ENCODE measurements at places on chromosomes 6 and 20.
A peak's percentile ranks its signal among the peaks of the same experiment; 100 is the strongest.

- no peak for DNase-seq
Observed at GRCh38 chr20:44228465-44229258, 18.1 kb upstream of the OSER1 start.

DNA sequence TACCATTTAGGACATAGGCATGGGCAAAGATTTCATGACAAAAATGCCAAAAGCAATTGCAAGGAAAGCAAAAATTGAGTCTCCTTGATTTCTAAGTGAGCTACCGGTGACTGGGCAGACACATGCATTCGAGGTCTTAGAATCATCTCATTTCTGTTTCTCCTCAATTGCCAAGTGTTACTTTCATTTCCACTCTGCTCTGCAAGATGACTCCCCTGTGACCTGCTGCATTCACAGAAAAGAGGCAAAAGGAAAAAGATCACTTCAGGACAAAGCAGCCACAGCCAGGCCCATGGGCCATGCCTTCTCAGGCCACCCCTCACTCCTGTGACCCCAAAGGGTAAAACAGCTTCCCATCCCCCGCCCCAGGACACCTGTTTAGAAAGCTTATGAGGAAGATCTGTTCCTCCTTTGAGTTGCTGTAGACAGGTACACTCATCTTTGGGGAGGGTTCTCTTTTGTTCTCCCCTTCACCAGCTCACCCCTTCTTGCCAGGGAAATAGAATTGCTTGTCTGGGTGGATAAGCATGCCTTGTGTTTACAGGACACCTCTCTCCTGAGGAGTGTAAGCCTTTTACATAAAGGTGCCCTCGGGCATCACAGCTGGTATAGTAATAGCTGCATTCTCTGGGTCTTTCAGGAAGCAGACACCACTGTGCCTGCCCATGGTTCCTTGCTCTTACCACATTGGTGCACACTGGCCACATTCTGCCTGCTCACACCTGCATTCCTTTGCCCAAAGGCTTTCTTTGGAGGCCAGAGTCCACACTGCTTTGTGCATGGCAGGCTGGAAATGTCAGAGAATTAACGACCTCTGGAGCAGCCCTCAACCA is 105.0 kb downstream of the SLC24A3 start:
- no peak for DNase-seq

DNA sequence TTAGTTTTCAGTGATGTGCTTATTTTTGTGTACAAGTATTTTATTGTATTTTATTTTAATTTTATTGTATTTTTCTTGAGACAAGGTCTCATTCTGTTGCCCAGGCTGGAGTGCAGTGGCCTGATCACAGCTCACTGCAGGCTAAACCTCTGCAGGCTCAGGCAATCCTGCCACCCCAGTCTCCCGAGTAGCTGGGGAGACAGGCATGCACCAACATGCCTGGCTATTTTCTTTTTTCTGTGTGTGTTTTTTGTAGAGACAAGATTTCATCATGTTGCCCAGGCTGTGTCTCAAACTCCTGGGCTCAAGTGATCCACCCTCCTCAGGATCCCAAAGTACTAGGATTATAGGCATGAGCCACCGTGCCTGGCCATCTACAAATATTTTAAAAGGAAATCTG is 146.3 kb downstream of the MANEA start:
- no peak for DNase-seq

DNA sequence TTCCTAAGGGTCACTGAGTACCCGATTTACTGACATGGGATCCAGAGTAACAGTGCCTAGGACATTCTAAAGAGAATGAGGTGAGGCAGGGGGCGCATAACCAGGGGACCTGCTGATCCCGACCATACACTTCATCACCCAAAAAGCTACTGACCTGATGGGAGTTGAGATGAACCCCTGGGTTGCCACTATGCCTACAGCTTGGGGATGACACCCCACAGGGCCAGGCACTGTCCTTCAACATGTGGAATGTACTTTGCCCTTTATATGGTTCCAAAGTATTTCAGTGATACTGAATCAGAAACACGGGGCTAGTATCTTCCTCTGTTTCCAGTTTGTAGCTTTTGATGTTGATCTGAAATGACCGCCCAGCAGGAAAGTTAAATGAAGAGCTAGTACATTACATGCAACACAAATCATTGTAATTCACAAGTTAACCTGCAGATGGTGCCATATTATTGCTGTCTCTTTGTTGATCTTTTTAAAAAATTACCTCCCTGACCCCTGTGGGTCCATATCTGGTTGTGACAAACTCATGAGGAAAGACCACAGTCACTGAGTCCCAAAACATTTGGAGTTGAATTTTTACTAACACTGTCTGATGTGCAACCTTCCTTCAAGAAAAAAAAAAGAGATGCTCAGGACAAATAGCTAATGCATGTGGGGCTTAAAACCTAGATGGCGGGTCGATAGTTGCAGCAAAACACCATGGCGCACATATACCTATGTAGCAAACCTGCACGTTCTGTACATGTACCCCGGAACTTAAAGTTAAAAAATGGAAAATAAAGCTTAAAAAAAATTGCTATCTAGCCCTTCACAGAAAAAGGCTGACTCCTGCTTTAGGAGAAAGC is 42.7 kb upstream of the GCNT2 start:
- peak; percentile 73 for DNase-seq

DNA sequence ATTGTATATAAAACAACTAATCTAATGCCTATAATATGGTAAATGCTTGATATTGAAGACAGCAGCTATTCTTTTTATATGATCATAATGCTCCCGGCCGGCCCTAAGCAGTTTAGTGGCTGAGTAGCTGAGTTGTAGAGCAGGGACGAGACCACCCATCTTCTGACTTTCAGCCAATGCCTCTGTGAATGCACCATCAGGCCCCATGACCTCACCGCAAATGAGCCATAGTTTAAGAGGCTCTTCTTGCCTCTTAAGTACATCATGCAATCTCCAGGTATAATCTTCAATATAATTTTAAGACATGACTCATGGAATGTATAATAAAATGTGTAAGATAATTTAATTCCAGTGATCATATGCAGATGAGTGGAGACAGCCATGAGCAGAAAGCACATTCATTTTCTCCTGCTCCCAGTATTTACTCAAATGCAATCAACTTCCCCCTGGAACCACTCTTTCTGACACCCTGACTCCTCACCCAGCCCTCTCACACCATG is 78.9 kb upstream of the SNX9 start:
- DNase-seq = no peak

- peak; percentile 11 for DNase-seq
Observed at GRCh38 chr6:6683969-6684833, 95.7 kb downstream of the LY86 start.

DNA sequence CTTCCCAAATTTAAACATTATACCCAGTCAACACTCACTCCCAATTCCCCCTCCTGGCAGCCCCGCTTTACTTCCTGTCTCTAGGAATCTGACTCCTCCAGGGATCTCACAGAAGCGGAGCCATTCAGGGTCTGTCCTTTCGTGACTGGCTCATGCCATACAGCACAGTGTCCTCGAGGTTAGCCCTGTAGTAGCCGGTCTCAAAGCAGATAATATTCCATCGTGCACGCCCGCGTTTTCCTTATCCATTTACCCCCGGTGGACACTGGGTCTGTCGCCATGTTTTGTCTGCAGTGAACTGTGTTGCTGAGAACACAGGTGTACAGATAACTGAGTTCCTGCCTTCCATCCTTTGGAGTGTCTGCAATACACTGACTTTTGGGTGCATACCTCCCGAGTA is 95.3 kb downstream of the TTLL2 start:
- DNase-seq = no peak

- DNase-seq = no peak
Observed at GRCh38 chr6:37966801-37967200, 147.3 kb downstream of the ZFAND3 start.

- no peak for DNase-seq
Observed at GRCh38 chr20:61396262-61396848, 144.3 kb downstream of the CDH4 start.

- no peak for DNase-seq
Observed at GRCh38 chr6:139152088-139152891, 17.4 kb downstream of the HECA start.

DNA sequence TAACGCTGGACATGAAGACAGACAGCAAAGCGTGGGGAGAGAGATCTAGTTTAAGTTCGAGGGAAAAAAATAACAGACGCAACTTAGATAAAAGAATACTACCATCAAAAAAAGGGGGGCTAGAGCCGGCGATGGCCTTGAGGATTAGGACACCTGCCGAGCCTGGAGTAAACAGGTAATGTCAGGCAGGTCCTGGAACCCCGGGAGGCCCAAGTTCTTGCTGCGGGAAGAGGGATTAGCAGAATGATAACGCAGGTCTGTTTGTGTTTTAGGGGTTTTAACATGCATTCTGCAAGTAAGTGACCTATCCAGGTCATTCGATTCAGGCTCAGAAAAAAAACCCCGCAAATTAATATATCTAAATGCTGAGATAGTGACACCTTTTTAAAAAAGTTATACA is 754 bp upstream of the TMEM170B start:
- peak; percentile 33 for DNase-seq

DNA sequence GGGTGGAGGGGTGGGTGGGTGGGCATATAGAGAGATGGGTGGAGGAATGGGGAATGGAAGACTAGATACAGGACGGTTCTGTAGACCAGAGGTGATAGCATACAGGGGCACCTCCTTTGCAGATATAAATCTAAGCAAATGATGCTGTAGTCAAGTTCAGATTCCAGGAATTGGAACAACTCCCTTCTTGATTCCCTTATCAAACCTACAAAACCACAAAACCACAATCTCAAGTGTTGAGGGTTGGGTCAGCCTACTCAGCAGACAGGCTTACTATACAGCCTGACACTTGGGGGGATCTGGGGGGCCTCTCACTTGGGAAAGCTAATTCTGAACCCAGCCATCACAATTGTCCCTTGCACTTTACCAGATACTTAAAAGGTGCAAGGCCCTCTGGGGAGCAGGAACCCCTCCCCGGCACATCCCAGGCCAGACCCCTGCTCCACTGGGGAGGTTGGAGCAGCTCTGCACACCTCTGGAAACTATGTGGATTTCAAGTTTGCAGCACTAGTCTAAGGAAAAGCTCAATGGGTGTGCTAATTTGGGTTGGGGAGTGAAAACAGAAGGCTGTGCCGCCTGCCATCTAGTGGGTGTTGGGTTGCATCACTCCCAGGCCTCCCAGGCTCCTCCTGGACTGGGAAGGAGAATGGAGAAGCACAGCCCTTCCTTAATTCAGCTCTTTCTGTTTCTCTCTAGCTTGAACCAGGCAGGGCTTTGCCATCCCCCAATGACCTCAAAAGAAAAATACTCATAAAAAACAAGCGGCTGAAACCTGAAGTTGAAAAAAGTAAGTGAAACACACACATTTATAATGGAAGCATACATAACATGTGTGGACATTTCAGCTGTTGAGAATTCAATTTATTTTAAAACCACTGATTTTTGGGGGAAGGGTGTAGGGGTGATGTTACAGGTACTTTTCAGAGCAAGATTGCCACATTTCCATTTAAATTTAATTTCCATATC is 121.2 kb upstream of the LAMP5 start:
- peak; percentile 61 for DNase-seq

DNA sequence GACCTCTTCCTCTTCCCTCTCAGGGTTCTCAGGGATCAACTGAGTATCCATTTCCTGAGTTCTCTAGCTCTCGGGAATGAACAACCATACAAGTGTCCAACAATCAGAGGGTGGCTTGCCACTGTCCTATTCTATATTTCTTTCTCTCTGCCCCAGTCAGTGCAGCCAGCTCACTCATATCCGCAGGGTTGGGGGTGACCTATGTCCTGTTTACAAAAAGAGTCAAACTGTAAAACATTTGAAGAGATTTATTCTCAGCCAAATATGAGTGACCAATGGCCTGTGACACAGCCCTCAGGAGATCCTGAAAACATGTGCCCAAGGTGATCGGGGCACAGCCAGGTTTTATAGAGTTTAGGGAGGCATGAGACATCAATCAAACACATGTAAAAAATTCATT is 10.8 kb upstream of the BTN3A2 start:
- no peak for DNase-seq

DNA sequence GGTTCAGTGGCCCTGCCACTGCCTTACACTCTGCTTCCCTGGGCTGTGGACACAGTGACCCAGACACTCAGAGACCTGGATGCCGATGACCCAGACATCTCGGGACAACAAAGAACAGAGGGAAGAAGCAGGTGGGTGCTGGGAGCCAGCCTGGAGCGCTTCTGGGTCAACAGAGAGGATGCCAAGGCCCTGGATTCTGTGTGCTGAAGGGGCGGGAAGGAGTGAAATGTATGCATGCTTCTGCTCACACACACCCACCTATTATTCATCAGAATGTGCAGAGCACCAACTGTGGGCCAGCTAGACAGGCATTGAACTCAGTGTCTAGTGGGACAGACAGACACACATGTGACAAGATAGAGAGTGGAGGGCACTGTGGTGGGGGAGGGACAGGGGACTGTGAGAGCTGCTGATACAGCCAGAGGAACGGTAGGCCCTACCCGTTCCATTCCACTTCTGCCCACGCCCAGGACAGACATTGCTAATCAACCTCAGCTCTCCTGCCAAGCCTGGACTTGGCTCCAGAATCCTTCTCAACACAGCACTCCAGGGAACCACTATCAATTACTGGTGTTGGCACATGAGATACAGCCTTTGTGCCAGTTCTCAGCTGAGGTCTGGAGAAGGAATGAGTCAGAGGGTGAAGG is 20.2 kb downstream of the KCNK15 start:
- DNase-seq = no peak

DNA sequence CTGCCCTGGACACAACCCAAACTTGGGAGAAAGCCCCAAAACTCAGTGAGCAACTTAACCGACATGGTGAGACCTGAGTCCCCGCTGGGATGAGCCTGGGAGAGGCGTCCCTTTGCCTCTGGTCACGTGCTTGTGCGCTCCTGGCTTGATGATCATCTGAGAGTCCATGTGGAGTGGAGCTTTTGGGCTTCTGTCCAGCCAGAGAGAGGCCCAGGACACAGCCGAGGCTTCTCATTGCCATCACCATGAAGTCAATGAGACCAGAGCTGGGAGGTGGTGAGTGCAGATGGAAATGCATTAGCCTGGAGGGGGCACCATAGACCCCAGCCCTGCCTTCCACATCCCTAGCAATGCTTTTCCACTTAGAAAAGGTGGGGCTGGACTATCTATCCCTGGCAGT is 250.0 kb downstream of the SLC24A3 start:
- no peak for DNase-seq

DNA sequence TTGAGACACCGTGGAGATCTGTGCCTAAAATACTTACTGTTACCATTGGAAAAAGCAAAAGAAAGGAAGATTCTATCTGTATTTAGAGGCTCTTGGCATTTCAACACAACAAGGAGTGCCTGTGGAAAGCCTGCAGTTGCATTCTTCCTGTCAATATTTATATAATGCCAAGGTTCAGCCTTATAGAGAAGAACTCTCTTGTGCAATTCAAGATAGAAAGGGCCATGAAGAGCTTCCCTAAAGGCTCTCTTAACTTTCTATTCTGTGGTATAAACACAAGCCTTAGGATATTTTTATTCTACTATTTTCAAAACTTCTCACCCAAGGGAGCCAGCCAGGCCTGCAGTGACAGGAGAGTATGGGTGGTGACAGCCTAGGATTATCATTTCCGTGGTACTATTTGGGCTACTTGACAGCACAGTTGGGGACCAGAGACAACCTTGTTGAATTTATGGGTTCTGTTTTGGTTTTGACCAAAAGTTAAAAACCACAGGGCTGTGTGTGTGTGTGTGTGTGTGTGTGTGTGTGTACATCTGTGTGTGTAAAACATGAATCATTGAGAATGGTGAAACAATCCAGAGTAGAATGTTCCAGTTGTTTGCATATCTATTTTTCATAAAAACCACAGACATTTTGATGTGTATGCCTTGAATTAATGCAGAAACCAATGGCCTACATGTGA is 700.9 kb upstream of the SLC35B3 start:
- DNase-seq = no peak

- no peak for DNase-seq
Observed at GRCh38 chr6:142523515-142524375, 221.9 kb downstream of the ADGRG6 start.

Data from NB4 (cell line).